ENCODE measurements at places on chromosomes 11 and 22. TPM values are rescaled to one million over a fixed set of nuclear protein-coding genes. Genes with fewer than 3 reads are reported as not detected.

SUSD2 gene
- total RNA-seq: 0.96 TPM

TBX10 gene
- not detected for total RNA-seq

TOMM22 gene
- 94.9 TPM for total RNA-seq

- DNase-seq: no peak
- H3K4me1 ChIP-seq: peaks cover 96% of the 10 kb centered on the region
- peaks cover 80% of the 10 kb centered on the region for H3K36me3 ChIP-seq
- no peaks in the 10 kb centered on the region for H3K27me3 ChIP-seq
- H3K4me3 ChIP-seq: peak overlapping the region; percentile 67
- H3K27ac ChIP-seq: peak overlapping the region; percentile 88
These were observed 90.7 kb downstream of the ETS1 start for GRCh38 chr11:128496692-128497060.

- no peak for DNase-seq
- H3K36me3 ChIP-seq: no peaks in the 10 kb centered on the region
- no peak overlapping the region for H3K27ac ChIP-seq
- no peak overlapping the region for H3K4me3 ChIP-seq
These were observed 271.7 kb downstream of the BUD13 start for GRCh38 chr11:116500947-116501602.

- no peak overlapping the region for H3K4me3 ChIP-seq
- no peak overlapping the region for H3K27ac ChIP-seq
- no peak for DNase-seq
- peaks cover 3% of the 10 kb centered on the region for H3K4me1 ChIP-seq
These were observed 115.8 kb upstream of the TMEM45B start for GRCh38 chr11:129699711-129700304.

- peaks cover 2% of the 10 kb centered on the region for H3K36me3 ChIP-seq
- H3K4me1 ChIP-seq: peaks cover 2% of the 10 kb centered on the region
These were observed 5.5 kb upstream of the RGL4 start for GRCh38 chr22:23685205-23685784.

DNA sequence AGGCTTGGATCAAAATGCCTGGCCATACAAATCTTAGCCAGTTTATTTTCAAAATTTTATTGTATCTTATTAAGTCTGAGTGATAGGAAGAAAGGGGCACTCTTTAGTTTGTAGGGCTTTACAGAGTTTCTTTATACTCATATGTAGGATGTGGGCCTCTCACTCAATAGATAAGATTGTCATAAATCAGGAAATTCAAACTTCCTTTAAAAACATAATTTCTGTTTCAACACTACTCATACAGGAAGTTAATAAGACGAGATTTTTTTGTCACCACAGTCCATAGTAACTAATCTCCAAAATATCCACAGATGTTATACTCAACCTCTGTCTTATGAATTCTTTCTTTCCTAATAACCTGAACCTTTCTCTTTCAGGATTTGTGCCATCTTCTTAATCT lies 13.3 kb upstream of the OR56B4 start:
- peaks cover 31% of the 10 kb centered on the region for H3K27me3 ChIP-seq
- H3K36me3 ChIP-seq: peaks cover 2% of the 10 kb centered on the region
- H3K27ac ChIP-seq: no peak overlapping the region
- H3K4me3 ChIP-seq: no peak overlapping the region
- peaks cover 4% of the 10 kb centered on the region for H3K4me1 ChIP-seq
- no peak for DNase-seq

Data from activated CD8-positive, alpha-beta memory T cell treated with anti-CD3 and anti-CD28 coated beads, Interleukin-2, amount 10 ng/mL, durations not matched to agents 7 days and 5 days (primary cell).